ENCODE measurements at places on chromosomes 4 and X.

DNA sequence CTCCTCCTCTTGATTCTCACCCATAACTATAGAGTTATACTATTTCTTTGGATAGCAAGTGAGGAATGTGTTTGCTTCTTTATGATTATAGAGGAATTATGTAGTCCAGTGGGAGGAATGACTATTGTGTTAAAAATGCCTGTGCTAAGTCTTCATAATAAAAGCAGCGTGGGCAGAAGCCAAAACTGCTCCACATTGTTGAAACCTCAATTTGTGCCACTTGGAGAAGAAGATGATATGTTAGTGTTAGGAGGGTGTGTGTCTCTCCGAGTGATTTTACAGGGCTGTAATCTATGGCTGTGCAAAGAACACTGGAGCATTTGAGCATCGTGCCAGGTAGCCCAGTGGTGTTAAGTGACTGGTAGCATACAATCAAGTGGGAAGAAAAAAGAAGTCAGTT lies 74.3 kb downstream of the FRAS1 start:
- DNase-seq, result no peak

DNA sequence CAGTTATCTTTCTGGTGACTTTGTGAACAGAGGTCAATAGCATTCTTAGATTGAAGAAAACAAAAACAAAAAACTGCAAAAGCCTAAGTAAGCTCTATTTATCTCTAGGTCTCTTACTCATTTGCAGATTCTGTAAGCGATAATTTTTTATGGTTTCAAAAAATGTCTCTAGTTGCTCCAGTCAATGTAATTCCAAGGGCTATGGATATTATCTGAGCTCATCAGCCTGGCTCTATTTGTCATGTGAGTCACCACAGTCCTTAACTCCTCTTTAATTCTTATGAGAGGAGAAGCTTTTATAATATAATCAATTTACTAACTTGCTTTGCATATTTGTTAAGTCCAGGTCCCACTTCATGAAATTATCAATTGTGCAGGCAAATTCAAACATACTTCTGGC lies 79.1 kb downstream of the NPFFR2 start:
- no peak for DNase-seq

- DNase-seq, result no peak
Measured at GRCh38 chrX:49910344-49910743, 12.1 kb upstream of the CLCN5 start.

- DNase-seq, result no peak
Measured at GRCh38 chr4:144955104-144955503, 142.9 kb downstream of the ANAPC10 start.

GRCh38 chr4:118774989-118775388 lies 60.9 kb downstream of the SEC24D start:
- no peak for DNase-seq

DNA sequence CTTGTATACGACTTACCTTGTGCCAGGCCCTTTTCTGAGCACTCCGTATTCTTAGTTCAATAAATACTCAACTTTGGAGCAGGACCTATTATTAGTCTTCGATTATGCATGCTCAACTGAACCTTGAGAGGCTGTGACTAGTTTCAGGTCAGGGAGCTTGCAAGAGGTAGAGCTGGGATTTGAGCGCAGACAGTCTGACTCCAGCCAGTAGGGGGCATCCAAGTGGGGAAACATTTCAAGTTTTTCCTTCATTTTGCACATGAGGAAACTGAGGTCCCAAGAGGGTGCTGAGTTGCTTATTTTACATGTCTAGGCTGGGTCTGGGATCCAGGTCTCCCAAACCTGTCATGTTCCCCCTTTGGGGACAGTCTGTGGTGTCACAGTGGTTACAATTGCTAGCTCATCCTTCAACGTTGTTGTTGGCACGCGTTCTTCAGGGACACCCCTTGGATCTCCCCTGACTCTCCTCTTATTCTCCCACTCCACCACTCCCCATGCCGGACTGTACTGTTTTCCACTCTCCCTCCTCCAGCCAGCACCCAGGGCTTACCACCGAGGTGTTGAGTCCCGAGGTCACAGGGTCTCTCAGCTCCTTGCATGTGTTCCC lies 6.7 kb upstream of the PRICKLE3 start:
- DNase-seq, result no peak

GRCh38 chr4:134780244-134780643 lies 578.7 kb upstream of the PABPC4L start:
- no peak for DNase-seq

GRCh38 chrX:28379103-28379502 lies 208.1 kb upstream of the IL1RAPL1 start:
- no peak for DNase-seq

DNA sequence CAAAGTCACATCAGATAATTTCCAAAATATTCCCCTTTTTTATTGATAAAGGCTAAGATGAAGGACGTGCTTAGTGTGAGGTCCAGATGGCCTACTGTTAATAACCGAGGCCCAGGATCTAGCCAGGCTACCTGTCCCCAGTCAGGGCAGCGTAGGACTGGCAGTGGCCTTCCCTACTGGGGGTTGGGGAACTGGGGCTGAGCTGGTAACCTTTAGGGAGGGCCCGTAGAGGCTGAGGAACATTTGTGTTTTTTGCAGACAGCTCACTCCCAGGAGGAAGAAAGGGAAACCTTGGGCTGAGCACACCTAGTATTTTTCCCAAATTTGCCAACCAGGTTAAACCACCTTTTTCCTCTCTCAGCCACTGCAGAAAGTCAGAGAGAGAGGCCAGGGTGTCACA lies 59.1 kb downstream of the KLF3 start:
- no peak for DNase-seq

DNA sequence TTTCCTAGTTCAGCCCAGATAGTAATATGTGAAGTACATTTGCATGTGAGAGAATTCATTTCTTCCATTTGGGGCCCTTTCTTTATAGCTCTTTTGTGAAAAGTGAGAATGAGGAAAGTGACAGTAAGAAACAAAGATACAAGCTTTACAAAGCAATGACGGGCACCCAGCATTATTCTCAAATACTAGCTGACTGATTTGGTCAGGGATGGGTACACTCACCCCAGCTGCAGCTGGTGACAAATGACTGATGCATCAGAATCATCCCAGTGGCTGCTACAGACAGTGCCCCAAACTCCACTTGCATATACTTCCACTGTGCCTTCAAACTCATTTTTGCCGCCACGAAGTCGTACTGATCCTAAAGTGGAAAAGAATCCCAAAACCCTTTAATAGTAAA lies 14.8 kb downstream of the PRSS12 start:
- no peak for DNase-seq

GRCh38 chrX:40953369-40953768 lies 131.9 kb upstream of the USP9X start:
- DNase-seq, result peak; percentile 39

DNA sequence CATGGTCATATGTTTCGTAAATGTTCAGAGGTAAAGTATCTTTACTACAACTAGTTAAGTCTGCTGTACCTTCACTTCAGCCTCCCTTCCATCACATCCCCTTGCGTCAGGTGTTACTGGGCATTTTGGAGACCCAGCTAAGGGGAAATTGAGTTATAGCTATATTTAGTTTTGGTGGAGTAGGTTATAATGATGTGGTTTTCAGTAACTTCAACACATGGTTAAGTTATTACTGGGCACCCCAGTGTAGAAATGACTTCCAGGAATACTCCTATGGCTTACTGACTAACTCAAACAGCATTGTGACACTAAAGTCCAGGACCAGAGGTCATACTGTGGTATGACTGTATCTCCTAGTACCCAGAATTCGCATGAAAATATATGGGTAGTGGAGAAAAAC lies 23.4 kb upstream of the ACSL1 start:
- DNase-seq, result peak; percentile 33

- DNase-seq, result no peak
Measured at GRCh38 chr4:168811786-168812651, 198.0 kb downstream of the CBR4 start.

DNA sequence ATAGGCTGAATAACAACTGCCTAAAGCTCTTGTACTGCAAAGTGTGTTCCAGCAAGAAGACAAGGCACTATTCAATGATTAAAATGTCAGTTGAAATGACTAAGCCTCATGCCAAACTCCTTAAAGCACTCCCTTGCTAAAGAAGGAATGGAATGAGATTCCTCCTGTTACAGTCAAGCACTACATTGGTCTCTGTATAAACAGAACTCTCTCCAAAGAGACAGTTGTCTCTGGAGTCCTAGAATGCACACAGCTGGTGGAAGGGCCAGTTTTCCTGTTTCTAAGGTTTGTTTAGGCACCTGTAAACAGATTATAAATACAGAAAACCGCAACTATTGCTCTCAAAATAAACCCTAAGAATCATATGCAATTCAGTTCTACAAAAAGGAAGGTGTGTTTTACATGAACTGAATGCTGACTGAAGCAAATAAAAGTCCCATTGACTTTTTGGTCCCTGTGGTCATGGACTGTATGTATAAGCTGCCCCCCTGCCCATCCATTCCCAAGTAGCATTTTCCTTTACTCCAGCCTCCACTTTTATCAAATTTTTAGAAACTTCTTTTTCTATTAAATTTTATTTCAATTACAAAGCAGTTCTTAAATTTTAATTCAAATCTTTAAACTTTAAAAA lies 47.0 kb downstream of the FAT1 start:
- no peak for DNase-seq

DNA sequence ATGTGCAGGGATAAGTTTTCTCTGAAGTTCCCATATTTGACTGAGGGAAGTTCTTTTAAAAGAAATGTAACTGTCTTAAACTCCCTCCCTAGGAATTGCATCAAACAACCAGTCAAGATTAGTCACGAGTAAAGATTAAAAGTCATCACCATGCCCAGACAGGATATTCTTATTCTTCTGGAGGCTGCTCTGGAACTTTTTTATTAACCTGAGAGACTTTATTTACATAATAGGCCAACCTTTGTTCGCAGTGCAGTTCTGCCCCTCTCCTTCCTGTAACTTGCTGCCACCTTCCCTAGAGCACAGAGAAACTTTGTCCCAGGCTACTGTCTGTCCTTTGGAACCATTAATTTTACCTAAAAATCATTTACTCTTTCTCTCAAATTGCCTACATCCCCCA lies 9.8 kb upstream of the HERC3 start:
- DNase-seq, result no peak

DNA sequence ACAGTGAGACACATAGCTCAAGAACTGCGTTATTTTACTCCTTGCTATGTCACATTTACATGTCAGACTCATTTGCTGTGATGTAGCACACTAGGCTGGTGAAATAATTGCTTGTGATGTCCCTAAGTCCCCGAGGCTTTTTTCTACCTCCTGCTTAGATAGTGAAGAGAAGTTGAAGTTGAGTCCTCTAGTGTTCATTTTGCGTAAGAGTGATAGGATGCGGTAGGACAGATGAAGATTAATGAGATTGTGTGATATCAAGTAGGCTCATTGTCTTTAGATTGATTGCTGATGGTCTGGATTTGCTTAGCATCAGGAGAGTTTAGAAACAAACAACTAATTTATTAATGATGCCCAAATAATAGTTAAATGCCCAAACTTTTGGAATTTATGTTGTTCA lies 173.6 kb upstream of the NUDT6 start:
- no peak for DNase-seq

- DNase-seq, result peak; percentile 30
Measured at GRCh38 chr4:121227341-121227792, 63.2 kb upstream of the TNIP3 start.

DNA sequence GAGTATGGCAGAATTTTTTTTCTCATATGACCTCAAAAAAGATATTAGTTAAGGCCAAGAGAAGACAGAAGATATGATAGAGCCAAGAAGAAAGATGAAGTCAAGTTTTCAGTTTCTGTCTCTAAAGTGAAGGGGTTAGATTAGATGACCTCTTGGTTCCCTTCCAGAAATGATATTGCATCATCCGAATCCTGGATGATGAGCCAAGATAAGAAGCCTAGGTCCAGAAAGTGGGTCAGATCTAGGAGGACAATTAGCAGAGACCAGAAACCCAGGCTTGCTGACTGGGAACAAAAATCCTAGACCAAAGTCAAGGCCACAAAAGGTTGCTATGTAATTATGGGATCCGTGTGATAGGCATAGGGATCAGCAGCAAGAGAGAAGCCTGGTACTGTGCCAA lies 20.2 kb downstream of the SATL1 start:
- no peak for DNase-seq

GRCh38 chr4:106775636-106776035 lies 260.5 kb downstream of the DKK2 start:
- DNase-seq, result no peak

GRCh38 chr4:144633215-144633614 lies 12.7 kb upstream of the HHIP start:
- DNase-seq, result no peak

GRCh38 chr4:76458297-76458696 lies 23.3 kb downstream of the SHROOM3 start:
- no peak for DNase-seq

- no peak for DNase-seq
Measured at GRCh38 chr4:128847082-128847724, 37.7 kb downstream of the JADE1 start.

DNA sequence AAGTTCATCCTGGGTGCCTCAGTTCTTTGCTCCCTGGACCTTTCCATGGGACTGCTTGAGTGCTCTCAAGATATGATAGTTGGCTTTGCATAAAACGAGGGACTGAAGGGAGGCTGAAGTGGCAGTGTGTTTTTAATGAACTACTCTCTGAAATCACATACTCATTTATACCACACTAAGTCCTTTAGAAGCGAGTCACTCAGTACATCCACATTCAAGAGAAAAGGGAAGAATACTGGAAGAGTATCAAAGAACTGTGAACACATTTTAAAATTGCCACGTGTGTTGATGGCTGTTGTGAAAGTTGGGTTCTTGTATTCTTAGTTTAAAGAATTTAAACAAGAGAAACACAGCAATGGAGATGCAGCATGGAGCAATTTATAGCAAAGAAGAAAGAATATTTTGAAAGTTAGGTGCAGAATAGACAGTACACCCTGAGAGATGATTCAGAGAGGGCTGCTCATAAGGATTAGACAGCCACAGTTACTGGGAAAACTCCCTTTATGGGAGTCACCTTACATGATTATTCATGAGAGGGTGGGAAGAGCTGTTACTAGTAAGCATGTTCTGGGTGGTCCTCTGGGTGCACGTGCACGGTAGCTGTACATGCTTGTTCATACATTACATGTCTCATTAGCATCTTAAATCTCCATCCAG lies 380.7 kb downstream of the ADGRL3 start:
- DNase-seq, result no peak

GRCh38 chr4:57194068-57194611 lies 84.0 kb upstream of the IGFBP7 start:
- DNase-seq, result no peak

DNA sequence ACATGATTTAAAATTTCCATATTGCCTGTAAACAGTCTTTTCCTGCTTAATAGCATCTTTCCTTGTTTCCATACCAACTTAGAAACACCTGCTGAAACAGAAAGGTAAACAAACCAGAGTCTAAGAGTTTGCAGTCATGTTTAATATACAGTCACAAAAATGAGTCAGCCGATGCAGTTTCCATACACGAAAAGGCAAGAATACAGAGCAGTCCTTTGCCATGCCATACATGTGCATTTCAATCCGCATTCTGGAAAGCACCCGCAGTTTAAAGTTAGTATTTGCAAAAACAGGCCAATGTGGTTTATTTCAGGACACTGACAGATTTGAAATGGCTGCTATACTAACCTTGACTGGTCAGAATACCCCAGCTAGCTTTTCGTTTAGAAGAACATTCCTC lies 32.1 kb downstream of the ASB5 start:
- no peak for DNase-seq
